ENCODE measurements at places on chromosomes 12 and 14.

DNA sequence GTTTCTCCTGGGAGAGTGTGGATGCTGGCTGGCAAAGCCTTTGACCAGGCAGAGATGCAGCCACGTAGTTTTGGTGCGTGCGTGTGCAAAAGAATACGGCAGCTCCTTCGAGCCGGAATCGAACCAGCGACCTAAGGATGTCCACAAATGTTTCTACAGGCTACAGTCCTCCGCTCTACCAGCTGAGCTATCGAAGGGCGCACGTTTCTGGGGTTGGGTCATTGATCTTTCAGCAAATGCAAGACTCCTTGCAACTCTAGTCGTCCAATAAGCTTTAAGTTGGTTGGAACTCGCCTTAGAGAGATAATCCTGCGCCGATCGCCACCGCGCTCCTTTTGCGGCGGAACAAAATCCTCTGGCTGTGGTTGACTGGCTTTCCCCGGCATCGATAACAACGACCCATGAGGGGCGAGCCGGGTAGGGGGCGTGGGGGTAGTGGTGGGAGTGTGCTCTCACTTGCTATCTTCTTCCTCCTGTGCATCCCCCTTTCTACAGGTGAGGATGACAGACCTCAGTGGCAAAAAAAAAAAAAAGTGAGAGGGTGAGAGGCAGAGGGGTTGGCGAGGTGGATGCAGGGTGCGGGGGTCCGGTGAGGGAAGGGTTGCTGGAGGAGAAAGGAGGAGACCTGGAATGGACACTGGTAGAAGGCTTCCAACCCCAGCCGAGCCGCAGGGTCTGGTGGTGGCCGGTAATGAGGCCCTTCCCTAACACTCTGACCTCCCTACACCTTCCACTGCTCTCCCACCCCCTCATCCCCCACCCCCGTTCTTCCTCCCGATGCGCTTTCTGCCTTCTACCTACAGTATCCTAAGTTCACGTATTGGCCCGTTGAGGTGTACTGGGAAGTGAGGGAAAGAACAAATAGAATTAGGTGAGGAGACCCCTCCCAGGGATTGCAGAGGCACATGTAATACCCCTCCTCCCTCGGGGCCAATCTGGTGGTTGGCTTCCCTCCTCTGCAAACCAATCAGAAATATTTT, 11.8 kb upstream of the OR6S1 start:
- no peak for DNase-seq

- no peak for DNase-seq
These were observed 41.9 kb upstream of the MMP17 start for GRCh38 chr12:131786331-131786730.

- DNase-seq = no peak
These were observed 54.0 kb upstream of the ELK3 start for GRCh38 chr12:96140174-96140573.

DNA sequence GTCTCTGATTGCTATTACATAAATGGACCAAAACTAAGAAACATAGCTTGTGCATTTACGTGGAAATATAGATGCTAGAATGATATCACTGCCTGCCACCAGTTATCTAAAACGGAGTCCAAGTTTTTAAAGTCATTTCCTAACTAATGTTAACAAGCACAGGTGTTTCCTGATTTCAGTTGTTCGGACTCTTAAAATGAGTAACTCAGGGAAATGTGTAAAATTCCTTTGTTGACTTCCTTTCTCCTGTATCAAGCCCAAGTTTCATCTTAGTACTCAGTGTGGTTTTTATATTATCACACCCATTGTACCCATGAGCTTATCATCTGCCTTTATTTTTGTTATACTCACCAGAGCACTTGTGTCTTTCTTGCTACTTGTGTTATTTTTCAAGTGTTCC, 13.2 kb upstream of the PRKCH start:
- DNase-seq = no peak

DNA sequence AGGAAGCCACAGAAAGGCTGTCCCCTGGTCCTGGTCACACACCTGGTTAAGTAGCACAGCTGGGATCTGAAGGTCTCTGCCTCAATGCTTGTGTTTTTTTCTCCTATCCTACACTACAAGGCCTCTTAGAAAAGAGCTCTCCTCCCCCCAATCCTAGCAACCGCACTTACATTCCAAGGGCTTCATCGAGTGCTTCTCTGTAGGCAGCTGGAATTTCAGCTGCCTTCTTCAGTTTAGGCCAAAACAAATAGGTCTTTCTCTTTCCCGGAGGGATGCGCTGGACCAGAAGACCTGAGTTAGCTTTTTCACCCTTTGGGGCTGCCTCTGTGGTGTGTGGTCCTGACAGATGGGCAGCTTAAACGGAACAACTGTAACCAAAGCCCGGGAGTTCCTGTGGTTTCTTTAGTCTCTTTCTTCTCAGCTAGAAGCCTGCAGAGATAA, 109.7 kb downstream of the GPATCH2L start:
- no peak for DNase-seq

All from midbrain (tissue), 1 donor.